ENCODE measurements at places on chromosomes 3 and 15. TPM values are rescaled to one million over a fixed set of nuclear protein-coding genes. Genes with fewer than 3 reads are reported as not detected.

The RETNLB gene
- not detected for total RNA-seq

The PP2D1 gene
- total RNA-seq: not detected

The CCDC13 gene
- total RNA-seq: not detected

The VIPR1 gene
- total RNA-seq: 1.6 TPM

The CCRL2 gene
- total RNA-seq: 1.6 TPM

The BCHE gene
- total RNA-seq: 42.3 TPM

The NPAP1 gene
- not detected for total RNA-seq

The RSRC1 gene
- 33.4 TPM for total RNA-seq

The FSIP1 gene
- total RNA-seq: 3.7 TPM

The LOXL1 gene
- total RNA-seq: 7.8 TPM

The SELENOS gene
- 25.6 TPM for total RNA-seq

The CATSPER2 gene
- 3.1 TPM for total RNA-seq

The TIGIT gene
- total RNA-seq: not detected

The CHCHD6 gene
- 8.9 TPM for total RNA-seq

The FBXL22 gene
- 17.7 TPM for total RNA-seq

The CILP gene
- total RNA-seq: 38.1 TPM

The CPNE9 gene
- 0.52 TPM for total RNA-seq

The MEX3B gene
- 11.0 TPM for total RNA-seq

The STX19 gene
- not detected for total RNA-seq

The MCF2L2 gene
- under 0.01 TPM for total RNA-seq

The LRTM1 gene
- 106 TPM for total RNA-seq

The CELF6 gene
- 1.0 TPM for total RNA-seq

The GCSAM gene
- 0.52 TPM for total RNA-seq

The AMIGO3 gene
- total RNA-seq: under 0.01 TPM

The FOXL2NB gene
- total RNA-seq: not detected

The EAF1 gene
- 7.3 TPM for total RNA-seq

The LDHAL6B gene
- total RNA-seq: not detected

The MED12L gene
- 8.9 TPM for total RNA-seq

The NKIRAS1 gene
- 17.2 TPM for total RNA-seq

The SEMA7A gene
- total RNA-seq: 5.2 TPM

The ANKRD63 gene
- total RNA-seq: not detected

The GOLGA6D gene
- under 0.01 TPM for total RNA-seq

The ITIH3 gene
- 2.1 TPM for total RNA-seq

The TLR9 gene
- not detected for total RNA-seq

The DAZL gene
- not detected for total RNA-seq

The STRA6 gene
- 1.0 TPM for total RNA-seq

The TRH gene
- total RNA-seq: 0.52 TPM

The MYO1E gene
- total RNA-seq: 29.7 TPM

The IQSEC1 gene
- 27.1 TPM for total RNA-seq
